Fibroblast of skin of right quadriceps (primary cell): ENCODE measurements at places on chromosomes 7 and 10.
A peak's percentile ranks its signal among the peaks of the same experiment; 100 is the strongest.

- no peak for DNase-seq
These were observed 596.0 kb upstream of the TPK1 start for GRCh38 chr7:145431834-145432233.

- DNase-seq, result no peak
These were observed 33.3 kb upstream of the FGFR2 start for GRCh38 chr10:121631365-121632029.

- no peak for DNase-seq
These were observed 1240.4 kb downstream of the GATA3 start for GRCh38 chr10:9294865-9295264.

DNA sequence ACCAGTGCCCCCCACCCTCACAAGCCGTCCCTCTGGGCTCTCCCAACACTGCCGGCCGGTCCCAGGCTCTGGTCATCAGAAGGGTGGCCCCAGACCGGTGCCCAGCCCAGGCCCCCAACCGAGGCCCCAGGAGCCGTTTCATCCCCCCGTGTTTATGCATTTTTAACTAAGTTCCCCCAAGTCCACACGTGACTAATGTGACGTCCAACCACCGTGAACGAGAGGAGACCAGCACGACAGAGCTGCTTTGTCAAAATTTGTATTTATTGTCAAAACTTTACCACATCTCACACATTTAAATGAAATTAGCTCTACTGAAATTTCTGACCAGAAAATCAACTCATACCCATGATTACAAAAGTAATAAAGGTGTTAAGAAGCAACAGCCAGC, 8.6 kb downstream of the VENTX start:
- no peak for DNase-seq

DNA sequence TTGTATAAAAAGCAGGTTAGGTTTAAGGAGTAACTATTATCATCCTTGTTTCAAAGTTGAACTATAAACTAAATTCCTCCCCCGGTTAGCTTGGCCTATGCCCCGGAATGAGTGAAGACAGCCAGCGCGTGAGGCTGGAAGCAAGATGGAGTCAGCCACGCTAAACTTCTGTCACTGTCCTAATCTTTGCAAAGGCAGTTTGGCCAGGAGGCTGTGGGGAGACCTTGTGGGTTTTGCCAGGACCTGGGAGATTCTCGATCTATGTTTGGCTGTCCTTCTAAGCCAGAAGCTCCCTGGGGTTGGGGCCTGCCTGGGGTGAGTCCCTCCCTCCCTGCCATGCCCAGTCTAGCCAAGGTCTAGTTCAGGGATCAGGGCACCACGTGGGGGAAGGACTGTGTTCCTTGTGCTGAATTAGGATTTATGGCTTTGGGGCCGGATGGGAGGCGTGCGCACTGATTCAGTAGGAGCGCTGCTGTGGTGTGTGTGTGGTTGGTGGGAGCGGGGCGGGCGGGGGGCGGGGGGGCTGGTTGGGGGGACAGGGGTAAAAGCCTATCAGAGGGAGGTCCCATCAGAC, 871 bp upstream of the GTF2IRD1 start:
- DNase-seq, result peak; percentile 64

DNA sequence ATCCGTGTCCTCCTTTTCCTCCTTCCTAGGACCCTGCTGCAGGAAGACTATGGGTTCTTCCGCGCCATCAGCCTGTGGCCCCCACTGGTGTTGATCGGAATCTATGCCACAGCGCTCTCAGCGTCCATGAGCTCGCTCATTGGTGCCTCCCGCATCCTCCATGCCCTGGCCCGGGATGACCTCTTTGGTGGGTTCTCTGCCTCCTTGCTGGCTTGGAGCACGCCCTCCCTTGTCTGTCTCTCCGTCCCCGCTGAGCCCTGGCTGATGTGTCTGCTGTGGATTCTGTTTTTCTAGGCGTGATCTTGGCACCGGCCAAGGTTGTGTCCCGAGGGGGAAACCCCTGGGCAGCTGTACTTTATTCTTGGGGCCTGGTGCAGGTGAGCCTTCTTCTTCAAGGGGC, 7.3 kb upstream of the TRIP6 start:
- DNase-seq, result no peak

DNA sequence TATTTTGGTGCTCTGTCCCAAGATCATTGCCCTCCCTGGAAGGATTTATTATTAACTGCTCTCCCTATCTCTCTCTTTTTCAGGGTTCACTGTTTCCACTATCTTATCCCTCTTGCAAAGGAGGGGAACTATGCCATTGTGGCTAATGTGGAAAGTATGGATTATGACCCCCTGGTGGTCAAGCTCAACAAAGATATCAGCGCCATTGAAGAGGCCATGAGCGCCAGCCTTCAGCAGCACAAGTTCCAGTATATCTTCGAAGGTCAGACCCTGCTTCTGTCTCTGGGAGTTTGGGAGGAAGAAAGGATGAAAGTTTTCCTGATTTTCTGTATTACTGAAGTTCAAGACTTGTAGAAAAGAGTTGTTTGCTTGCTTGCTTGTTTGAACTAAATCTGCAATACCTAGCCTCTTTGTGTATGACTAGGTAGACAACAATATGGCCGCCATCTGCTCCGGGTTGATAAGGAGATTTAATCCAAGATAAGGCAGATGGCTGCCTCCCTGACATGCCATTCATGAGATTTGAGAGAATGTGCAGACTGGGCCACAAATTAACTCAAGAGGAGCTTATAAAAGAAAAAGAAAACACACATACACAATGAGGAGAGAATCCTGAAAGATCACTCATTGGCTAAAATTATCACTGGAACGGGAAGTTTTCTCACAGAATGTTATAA, 122.2 kb upstream of the LRGUK start:
- no peak for DNase-seq

DNA sequence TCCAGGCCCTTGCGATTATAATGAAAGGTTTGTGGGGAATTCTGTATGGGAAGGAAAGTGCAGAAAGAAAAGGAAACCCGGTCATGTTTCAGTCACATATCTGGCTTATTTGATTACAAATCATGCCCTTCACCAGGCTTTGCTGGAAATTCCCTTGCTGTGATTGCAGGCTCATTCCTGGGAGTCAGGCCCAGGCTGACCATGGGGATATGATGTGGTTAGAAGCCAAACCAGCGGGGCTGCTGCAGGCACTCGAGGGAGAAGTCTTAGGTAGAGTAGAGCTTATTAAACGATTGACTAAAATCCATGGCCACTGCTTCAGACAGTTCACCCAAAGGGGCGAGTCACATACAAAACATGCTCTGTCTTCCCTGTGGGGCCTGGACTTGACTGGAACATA, 16.2 kb downstream of the PKD1L1 start:
- peak; percentile 57 for DNase-seq

- peak; percentile 54 for DNase-seq
These were observed 2.0 kb upstream of the ARPC1B start for GRCh38 chr7:99372275-99373090.

GRCh38 chr10:52353960-52354394, 39.9 kb downstream of the DKK1 start:
- peak; percentile 58 for DNase-seq

GRCh38 chr10:60816628-60817397, 38.5 kb downstream of the CDK1 start:
- peak; percentile 86 for DNase-seq

GRCh38 chr7:101226721-101227120, 8.8 kb downstream of the ZNHIT1 start:
- no peak for DNase-seq

DNA sequence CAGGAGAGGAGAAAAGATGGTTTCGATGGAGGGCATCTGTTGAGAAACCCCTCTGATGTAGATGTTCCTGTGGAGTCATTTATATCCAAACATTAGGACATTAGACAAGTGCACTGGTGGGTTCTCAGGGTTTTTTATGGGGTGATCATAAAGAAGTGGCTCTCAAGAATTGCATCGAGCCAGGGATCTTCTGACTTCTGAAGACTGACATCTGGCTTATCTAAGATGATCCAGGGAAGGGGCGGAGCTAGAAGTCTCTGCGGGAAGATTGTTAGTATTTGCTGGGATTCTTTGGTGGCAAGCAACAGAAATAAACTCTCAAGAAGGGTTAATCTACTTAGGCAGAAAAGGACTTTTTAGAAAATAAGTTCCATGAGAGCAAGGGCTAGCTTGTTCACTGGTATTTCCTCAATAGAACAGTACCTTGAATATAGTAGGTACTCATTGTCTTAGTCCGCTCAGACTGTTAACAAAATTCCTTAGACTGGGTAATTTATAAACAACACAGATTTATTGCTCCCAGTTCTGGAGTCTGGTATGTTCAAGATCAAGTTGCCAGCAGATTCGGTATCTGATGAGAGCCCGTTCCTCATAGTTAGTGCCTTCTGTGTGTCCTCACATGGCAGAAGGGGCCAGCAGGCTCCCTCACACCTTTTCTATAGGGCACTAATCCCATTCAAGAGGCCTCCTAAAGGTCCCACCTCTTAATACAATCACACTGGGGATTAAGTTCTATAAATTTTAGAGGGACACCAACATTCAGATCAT, 28.5 kb upstream of the SYPL1 start:
- DNase-seq, result no peak

GRCh38 chr7:130791746-130792145, 57.7 kb upstream of the KLF14 start:
- no peak for DNase-seq

- no peak for DNase-seq
These were observed 22.0 kb downstream of the INPP5A start for GRCh38 chr10:132559538-132559937.

DNA sequence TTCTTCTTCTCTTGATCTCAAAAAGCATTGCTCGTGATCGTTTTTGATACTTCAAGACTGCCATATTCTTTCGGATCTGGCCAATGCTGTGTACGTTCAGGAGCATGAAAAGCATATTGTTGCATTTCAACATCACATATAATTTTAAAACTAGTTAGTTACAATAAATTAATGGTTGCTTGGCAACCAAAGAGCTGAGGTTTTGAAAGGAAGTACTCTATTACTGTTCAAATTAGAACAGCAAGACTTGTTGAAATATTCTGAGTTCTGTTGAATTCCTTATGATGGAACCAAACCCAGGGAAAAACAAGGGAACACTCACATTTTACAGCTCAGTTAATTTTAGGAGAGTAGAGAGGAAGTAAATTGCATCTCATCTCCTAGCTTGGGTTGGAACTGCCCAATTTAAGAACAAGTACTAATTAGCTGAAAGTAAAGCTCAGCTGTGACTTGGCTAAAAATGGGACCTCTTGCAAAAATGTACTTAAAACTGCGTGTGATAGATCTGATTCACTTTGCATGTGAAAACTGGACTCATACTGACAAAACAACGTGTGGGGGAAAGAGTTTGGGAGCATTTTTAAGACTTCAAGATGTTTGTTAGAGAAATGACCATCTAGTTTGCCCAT, 21.2 kb downstream of the OR9A2 start:
- no peak for DNase-seq

- no peak for DNase-seq
These were observed 350.1 kb downstream of the KIF20B start for GRCh38 chr10:90051474-90051873.

DNA sequence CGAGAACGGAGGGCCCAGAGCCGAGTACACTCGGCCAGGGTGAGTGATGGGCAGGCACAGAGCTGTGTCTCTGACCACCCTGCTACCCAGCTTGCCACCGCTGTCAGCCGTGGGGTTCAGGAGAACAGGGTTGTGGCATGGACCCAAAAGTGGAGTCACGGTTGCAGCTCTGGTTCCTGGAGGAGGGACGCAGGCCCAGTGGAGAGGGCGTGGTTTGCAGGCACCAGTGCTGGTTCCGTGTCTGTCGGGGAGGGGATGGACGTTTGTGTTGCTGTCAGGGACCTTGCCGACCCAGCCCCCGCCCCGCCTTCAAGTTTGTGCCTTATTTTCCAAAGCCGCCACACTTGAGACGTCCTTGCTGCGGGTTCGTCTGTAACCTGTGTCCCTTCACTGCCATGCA, 45.1 kb upstream of the AP5Z1 start:
- DNase-seq, result no peak

- no peak for DNase-seq
These were observed 3.1 kb upstream of the ETV1 start for GRCh38 chr7:13992596-13992964.

DNA sequence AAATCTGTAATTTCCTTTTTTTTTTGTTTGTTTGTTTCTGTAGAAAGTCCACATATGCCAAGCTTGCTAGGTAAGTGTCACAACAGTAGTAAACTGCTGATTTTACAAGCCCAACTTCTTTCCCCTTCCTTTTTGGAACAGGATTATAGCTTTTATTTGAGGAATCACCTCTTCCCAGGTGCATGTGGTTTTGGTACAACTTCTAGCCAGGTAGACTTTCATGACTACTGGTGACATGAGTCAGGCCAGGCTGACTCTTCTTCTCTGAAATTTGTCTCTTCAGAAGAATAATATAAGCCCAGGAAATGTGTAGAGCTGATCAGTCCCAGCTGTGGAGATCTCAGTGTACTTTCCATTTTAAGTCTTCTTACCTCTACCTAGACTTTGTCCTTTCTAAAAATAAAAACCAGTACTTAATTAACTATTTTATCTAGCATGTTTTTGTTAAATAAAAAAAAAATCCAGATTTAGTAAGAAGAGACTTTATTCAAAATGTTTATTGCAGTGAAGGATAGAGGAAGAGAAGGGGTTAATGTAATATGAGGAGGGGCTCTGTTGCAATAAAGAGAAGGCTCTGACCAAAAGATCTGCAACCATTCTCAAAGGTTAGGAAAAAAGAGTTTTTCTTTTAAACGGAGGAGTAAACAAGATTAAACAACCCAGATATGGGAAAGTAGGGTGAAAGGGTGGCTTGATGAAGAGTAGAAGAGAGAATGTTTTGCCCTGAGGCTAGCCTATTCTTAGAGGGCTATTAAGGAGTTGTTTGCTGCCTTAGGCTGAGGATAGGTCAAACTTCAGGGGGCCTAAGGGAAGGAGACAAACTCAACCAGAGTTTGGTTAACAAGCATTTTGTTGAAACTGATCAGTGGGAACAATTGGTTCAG, 664.2 kb downstream of the SORCS1 start:
- DNase-seq, result no peak

GRCh38 chr10:87651801-87652200, 7.9 kb upstream of the PAPSS2 start:
- DNase-seq, result no peak

DNA sequence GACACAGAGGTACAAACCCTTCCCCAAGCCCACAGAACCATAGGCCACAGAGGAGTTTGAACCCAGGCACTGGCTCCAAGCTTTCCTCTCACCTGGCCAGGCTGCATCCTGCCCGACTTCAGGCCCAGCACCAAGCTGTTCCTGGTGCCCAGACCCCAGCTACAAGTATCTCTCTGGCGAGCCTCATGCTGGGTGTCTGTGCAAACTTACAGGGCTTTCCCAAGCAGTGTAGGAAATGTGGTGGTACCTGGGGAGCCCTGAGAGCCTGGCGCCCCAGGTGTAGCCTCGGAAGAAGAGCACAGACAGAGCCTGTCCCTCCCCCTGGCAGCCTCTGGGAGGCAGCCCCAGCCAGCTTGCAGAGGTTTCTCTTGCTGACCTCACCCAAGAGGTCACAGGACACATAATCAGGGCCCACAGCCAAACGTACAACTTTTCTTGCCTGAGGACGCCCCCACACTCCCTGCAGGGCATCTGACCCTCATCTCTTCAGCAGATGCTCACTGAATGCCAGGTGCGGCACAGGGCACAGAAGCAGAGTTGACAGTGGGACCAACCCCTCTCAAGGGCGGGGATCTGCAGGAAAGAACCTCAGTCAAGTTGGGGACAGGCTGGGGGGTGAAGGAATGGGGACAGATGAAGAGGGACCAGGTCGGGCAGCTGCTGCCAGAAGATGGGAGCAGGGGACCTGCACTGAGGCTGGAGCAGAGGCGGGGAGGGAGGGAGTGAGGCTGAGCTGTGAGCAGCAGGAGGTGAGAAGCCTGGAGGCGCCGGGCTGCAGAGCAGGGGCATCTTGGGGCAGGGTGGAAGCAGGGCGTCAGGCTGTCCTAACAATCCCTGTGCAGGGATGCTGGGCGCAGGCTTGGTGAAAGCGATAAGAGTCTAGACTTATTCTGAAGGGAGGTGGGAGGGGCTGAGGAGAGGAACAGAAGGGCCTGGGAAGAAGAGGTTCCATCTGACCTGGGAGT, 16.3 kb upstream of the MYL7 start:
- no peak for DNase-seq

- DNase-seq, result peak; percentile 27
These were observed 12.7 kb upstream of the LARP4B start for GRCh38 chr10:944034-944831.
